ENCODE measurements at places on chromosomes 4 and X.

GRCh38 chr4:128107766-128108165, 46.7 kb downstream of the LARP1B start:
- no peak for DNase-seq

- no peak for DNase-seq
These were observed 1673.4 kb upstream of the PCDH7 start for GRCh38 chr4:29046781-29047180.

DNA sequence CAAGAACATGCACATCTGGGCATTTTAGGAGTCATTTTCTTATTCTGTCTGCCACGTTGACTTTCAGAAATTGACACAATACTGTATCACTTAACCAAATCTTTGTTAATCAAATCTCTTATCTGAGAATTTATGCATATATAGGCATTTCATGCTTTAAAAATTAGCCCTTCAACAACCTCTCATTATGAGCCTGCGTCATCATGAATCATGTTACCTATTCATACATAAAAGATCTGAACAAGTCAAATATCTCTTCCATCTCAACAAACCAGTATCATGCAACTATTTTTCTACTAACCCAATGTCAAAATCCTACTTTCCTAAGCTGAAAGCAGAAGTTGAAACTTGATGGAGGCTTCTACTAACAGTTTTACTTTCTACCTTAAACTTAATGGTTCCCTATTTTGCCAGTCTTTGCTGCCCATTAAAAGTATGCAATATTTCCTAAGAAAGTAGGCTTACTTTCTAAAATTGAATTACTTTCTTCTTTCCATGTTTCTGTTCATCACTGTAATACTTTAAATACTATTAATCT, 1.8 kb downstream of the ADAM29 start:
- no peak for DNase-seq

GRCh38 chr4:97577004-97577403, 566.3 kb downstream of the STPG2 start:
- DNase-seq = no peak

- no peak for DNase-seq
These were observed 1.6 kb upstream of the ABLIM2 start for GRCh38 chr4:8160233-8160560.

- DNase-seq = no peak
These were observed 36.7 kb downstream of the LANCL3 start for GRCh38 chrX:37608156-37608555.

- no peak for DNase-seq
These were observed 161.4 kb downstream of the RAB28 start for GRCh38 chr4:13322681-13323101.

Data from thymus (tissue), 14 donors.